ENCODE measurements at places on chromosomes 5 and 9.

GRCh38 chr5:757346-757930 is 27.1 kb downstream of the ZDHHC11B start:
- H3K4me3 ChIP-seq, result no peak overlapping the region
- H3K36me3 ChIP-seq, result no peaks in the 10 kb centered on the region
- H3K4me1 ChIP-seq, result peaks cover 25% of the 10 kb centered on the region

GRCh38 chr9:27499451-27499850 is 24.6 kb upstream of the IFNK start:
- no peaks in the 10 kb centered on the region for H3K27me3 ChIP-seq
- DNase-seq, result no peak
- no peak overlapping the region for H3K27ac ChIP-seq

- no peak for DNase-seq
- no peaks in the 10 kb centered on the region for H3K27me3 ChIP-seq
- peaks cover 42% of the 10 kb centered on the region for H3K36me3 ChIP-seq
- H3K27ac ChIP-seq, result no peak overlapping the region
- H3K4me1 ChIP-seq, result peaks cover 5% of the 10 kb centered on the region
These were observed 961 bp downstream of the DPP7 start for GRCh38 chr9:137113385-137114159.

GRCh38 chr5:115458003-115458409 is 86.6 kb downstream of the FEM1C start:
- H3K4me1 ChIP-seq, result peaks cover 65% of the 10 kb centered on the region
- H3K27ac ChIP-seq, result no peak overlapping the region
- H3K36me3 ChIP-seq, result no peaks in the 10 kb centered on the region
- no peak for DNase-seq

- no peak overlapping the region for H3K4me3 ChIP-seq
- peaks cover 65% of the 10 kb centered on the region for H3K36me3 ChIP-seq
- H3K27me3 ChIP-seq, result no peaks in the 10 kb centered on the region
- H3K4me1 ChIP-seq, result peaks cover 10% of the 10 kb centered on the region
- no peak overlapping the region for H3K27ac ChIP-seq
These were observed 22.8 kb downstream of the ANGPTL2 start for GRCh38 chr9:127099664-127100063.

- no peak overlapping the region for H3K27ac ChIP-seq
- no peak for DNase-seq
- no peaks in the 10 kb centered on the region for H3K36me3 ChIP-seq
These were observed 6.7 kb downstream of the ADAMTSL1 start for GRCh38 chr9:18480662-18481093.

GRCh38 chr9:34124099-34124498 is 2.4 kb downstream of the DCAF12 start:
- H3K27ac ChIP-seq, result peak overlapping the region; percentile 47
- no peak for DNase-seq
- H3K27me3 ChIP-seq, result no peaks in the 10 kb centered on the region
- H3K36me3 ChIP-seq, result peaks cover 6% of the 10 kb centered on the region

DNA sequence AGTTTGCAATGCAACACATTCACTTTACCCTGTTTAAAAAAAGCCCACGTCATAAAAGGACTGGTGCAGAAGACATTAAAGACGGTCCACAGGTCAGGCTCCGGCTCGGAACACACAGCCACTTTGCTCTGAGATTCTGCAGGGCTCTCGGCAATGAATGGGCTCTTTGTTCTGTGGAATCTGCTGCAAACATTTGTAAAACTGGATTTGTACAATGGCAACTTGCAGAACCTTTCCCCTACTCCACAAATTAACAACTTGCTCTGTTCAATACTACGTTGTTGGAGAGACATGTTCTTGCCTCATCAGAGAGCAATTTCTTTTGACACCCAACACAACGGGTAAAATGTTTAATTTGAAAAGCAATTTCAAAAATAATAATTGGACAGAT is 13.0 kb upstream of the NR5A1 start:
- no peaks in the 10 kb centered on the region for H3K27me3 ChIP-seq
- no peak for DNase-seq
- H3K4me1 ChIP-seq, result no peaks in the 10 kb centered on the region
- no peak overlapping the region for H3K4me3 ChIP-seq
- no peak overlapping the region for H3K27ac ChIP-seq
- no peaks in the 10 kb centered on the region for H3K36me3 ChIP-seq

- no peaks in the 10 kb centered on the region for H3K36me3 ChIP-seq
- H3K4me3 ChIP-seq, result no peak overlapping the region
- no peak for DNase-seq
- H3K27me3 ChIP-seq, result no peaks in the 10 kb centered on the region
- H3K4me1 ChIP-seq, result no peaks in the 10 kb centered on the region
- no peak overlapping the region for H3K27ac ChIP-seq
These were observed 153.9 kb downstream of the SMC2 start for GRCh38 chr9:104247899-104248460.

- H3K36me3 ChIP-seq, result no peaks in the 10 kb centered on the region
- no peak overlapping the region for H3K27ac ChIP-seq
- no peak for DNase-seq
- no peak overlapping the region for H3K4me3 ChIP-seq
- no peaks in the 10 kb centered on the region for H3K4me1 ChIP-seq
These were observed 286.3 kb upstream of the VLDLR start for GRCh38 chr9:2335260-2335659.

DNA sequence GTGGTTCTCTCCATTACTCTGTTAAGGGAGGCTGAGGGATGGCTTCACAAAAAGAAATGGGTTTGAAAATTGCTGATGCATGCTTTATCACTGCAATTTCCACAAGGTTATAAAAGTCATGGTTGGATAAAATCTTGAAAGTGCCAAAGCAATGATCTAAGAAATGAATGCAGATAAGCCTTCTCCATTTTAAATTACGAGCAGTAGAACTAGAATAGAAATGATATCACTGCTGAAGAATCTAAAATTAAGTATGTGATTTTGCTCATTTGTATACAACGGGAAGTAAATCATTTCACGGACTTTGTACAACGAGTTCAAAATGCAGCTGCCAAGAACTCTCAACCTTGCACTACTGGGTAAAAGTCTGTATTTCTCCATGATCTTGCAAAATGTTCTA is 299.0 kb downstream of the PRELID2 start:
- no peaks in the 10 kb centered on the region for H3K4me1 ChIP-seq
- H3K4me3 ChIP-seq, result no peak overlapping the region
- H3K27me3 ChIP-seq, result no peaks in the 10 kb centered on the region
- no peaks in the 10 kb centered on the region for H3K36me3 ChIP-seq

- no peaks in the 10 kb centered on the region for H3K27me3 ChIP-seq
- no peaks in the 10 kb centered on the region for H3K36me3 ChIP-seq
- H3K4me1 ChIP-seq, result peaks cover 8% of the 10 kb centered on the region
- peak; percentile 93 for DNase-seq
- peak overlapping the region; percentile 80 for H3K4me3 ChIP-seq
- peak overlapping the region; percentile 92 for H3K27ac ChIP-seq
These were observed 143.6 kb downstream of the BNC2 start for GRCh38 chr9:16726718-16727451.

DNA sequence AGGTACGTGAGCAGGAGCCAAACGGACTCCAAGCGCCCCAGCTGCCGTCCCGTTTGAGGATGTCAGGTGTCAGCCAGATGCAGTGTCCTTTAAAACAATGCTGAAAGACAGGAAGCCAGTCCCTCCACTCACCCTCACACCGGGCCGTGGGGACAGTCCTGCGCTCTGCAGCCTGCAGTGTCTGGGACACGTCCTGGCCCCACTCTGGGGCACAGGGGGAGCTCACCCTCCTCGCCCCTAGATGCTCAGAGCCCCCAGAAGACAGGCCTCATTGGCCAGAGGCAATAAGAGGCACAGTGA is 79.7 kb downstream of the ZNF354C start:
- H3K27me3 ChIP-seq, result no peaks in the 10 kb centered on the region
- DNase-seq, result no peak
- no peak overlapping the region for H3K27ac ChIP-seq

DNA sequence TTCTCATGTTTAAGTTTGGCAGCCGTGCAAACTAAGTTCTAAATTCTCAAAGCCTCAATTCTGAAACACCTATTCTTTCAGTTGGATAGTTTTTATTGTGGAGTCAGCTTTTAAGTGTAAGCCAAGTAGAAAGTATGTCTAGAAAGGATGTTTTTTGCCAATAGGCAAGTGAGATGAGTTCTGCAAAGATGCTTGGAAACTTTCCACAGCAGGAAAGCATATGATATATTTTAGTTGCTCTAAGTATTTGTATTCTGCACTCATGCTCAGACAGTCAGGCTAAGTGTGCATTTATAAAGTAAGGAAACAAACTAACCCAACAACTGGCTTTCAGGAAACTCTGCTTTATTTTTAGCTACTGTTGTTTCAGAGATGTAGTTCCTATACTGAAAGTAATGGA is 67.3 kb upstream of the CDH18 start:
- no peaks in the 10 kb centered on the region for H3K36me3 ChIP-seq
- H3K27me3 ChIP-seq, result no peaks in the 10 kb centered on the region
- H3K4me3 ChIP-seq, result no peak overlapping the region
- no peak for DNase-seq

- DNase-seq, result no peak
- no peak overlapping the region for H3K27ac ChIP-seq
- H3K36me3 ChIP-seq, result no peaks in the 10 kb centered on the region
- H3K4me1 ChIP-seq, result peaks cover 13% of the 10 kb centered on the region
- H3K27me3 ChIP-seq, result peaks cover 7% of the 10 kb centered on the region
These were observed 1.6 kb upstream of the TCF7 start for GRCh38 chr5:134112726-134113362.

GRCh38 chr5:169115461-169116124 is 185.3 kb downstream of the SLIT3 start:
- DNase-seq, result no peak
- H3K4me1 ChIP-seq, result no peaks in the 10 kb centered on the region
- no peaks in the 10 kb centered on the region for H3K36me3 ChIP-seq
- no peak overlapping the region for H3K27ac ChIP-seq
- H3K27me3 ChIP-seq, result no peaks in the 10 kb centered on the region

DNA sequence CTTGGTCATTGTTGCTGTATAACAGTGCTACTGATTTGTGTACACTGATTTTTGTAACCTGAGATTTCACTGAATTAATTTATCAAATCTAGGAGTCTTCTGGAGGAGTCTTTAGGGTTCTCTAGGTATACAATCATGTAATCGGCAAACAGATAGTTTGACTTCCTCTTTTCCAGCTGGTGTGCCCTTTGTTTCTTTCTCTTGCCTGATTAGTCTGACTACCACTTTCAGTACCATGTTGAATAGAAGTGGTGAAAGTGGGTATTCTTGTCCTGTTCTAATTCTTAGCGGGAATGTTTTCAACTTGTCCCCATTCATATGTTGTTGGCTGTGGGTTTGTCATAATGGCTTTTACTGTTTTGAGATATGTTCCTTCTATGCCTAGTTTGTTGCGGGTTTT is 24.7 kb upstream of the RANBP6 start:
- H3K4me1 ChIP-seq, result no peaks in the 10 kb centered on the region
- H3K27me3 ChIP-seq, result no peaks in the 10 kb centered on the region
- no peak overlapping the region for H3K27ac ChIP-seq
- no peak overlapping the region for H3K4me3 ChIP-seq

GRCh38 chr5:115423541-115423940 is 121.0 kb downstream of the FEM1C start:
- H3K27me3 ChIP-seq, result no peaks in the 10 kb centered on the region
- no peaks in the 10 kb centered on the region for H3K36me3 ChIP-seq
- peak; percentile 47 for DNase-seq
- no peak overlapping the region for H3K4me3 ChIP-seq
- H3K4me1 ChIP-seq, result peaks cover 45% of the 10 kb centered on the region

DNA sequence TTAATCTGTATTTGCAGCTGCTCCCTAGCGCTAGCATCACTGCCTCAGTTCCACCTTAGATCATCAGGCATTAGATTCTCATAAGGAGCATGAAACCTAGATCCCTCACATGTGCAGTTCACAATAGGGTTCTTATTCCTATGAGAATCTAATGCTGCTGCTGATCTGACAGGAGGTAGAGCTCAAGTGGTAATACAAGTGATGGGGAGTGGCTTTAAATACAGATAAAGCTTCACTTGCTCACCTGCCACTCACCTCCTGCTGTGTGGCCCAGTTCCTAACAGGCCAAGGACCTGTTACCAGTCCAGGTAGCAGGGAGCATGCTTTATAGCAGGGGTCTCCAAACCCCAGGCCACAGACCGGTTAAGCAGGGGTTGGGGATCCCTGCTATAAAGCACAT is 22.6 kb upstream of the RNF20 start:
- no peak overlapping the region for H3K4me3 ChIP-seq
- H3K36me3 ChIP-seq, result no peaks in the 10 kb centered on the region
- H3K27ac ChIP-seq, result no peak overlapping the region
- H3K4me1 ChIP-seq, result no peaks in the 10 kb centered on the region

GRCh38 chr9:89538871-89539270 is 41.0 kb upstream of the SEMA4D start:
- no peaks in the 10 kb centered on the region for H3K36me3 ChIP-seq
- no peak overlapping the region for H3K4me3 ChIP-seq
- no peaks in the 10 kb centered on the region for H3K27me3 ChIP-seq
- no peak for DNase-seq
- H3K4me1 ChIP-seq, result no peaks in the 10 kb centered on the region
- H3K27ac ChIP-seq, result no peak overlapping the region

DNA sequence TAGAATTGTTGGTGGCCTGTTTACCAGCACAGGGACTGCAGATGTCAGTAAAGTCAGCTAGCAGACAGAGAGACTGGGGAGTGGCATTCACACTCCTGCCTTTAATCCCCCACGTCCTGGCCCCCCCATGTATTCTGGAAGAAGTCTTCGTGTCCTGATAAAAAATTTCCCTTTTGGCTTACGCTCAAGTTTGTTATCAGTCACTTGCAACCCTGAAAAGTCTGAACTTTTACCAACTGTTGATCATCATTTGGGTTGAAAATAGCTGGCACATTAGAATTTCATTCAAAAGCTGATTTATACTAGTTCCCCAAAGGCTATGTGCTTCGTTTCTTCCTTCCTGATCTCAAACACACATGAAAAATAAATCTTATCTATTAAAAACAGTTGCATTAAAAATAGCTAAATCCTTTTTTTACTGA is 5.8 kb upstream of the CRHBP start:
- no peak overlapping the region for H3K27ac ChIP-seq
- no peaks in the 10 kb centered on the region for H3K4me1 ChIP-seq
- no peak for DNase-seq
- no peaks in the 10 kb centered on the region for H3K36me3 ChIP-seq
